ENCODE measurements at places on chromosomes 3 and 15.

- DNase-seq = no peak
These were observed 22.2 kb upstream of the MAGEF1 start for GRCh38 chr3:184733971-184734608.

- no peak for DNase-seq
These were observed 188.4 kb upstream of the ICE2 start for GRCh38 chr15:60667190-60667868.

DNA sequence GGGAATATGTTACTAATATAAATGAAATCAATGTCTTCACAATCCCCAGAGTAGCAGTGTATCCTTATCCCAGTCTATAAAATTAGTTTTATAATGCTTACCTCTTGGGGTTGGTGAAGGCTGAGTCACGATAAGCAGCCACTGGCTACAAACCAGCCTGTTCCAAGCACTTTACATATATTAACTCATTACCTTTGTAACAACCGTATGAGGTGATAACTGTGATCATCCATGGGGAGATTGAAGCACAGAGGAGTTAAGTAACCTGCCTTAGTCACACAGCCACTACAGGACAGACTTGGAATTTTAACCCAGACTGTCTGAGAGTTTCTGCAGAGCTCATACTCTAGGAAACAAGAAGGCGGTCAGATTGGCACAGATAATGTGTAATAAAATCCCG lies 43.3 kb upstream of the MITF start:
- DNase-seq = no peak

GRCh38 chr3:50972029-50972428 lies 297.3 kb downstream of the DOCK3 start:
- DNase-seq = no peak

DNA sequence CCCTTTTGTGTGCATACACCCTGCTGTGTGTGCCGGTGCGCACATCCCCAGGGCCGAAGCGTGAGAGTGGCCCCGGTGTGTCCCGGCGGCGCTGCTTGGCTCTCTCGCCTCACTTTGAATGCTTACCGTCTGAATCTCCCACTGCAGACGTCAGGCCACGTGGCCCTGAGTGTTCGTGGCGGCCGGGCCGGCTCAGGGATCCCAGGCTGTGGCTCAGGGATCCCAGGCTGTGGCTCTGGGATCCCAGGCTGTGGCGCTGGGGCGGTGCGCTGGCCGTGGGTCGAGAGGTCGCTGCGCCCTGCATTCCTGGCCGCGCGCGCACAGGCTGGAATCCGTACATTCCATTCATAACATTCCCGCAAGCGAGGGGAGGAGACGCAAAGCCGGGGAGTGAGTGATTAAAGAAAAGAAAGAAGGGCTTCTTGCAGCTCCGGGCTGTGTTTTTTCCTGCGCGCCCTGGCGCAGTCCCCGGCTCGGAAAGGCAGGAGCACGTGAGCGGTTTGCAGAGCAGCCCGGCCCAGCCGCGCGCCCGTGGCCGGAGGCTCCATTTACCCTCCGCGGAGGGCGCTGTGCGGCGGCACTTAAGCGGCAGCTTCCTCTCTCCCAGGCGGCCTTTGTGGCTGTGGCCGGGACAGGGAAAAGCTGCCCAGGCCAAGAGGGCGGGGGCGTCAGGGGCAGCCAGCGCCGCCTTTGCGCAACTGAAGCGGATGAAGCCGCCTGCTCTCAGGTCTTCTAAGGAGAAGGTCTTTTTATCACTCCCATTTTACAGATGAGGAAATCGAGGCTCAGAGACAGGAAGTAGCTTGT lies 87.0 kb upstream of the ALDH1L1 start:
- peak; percentile 68 for DNase-seq

All from RCC 7860 (cell line).